Activated naive CD4-positive, alpha-beta T cell treated with Interleukin-2 at 50 U/mL for 16 hours (primary cell): ENCODE measurements at places on chromosomes 7 and 10.

DNA sequence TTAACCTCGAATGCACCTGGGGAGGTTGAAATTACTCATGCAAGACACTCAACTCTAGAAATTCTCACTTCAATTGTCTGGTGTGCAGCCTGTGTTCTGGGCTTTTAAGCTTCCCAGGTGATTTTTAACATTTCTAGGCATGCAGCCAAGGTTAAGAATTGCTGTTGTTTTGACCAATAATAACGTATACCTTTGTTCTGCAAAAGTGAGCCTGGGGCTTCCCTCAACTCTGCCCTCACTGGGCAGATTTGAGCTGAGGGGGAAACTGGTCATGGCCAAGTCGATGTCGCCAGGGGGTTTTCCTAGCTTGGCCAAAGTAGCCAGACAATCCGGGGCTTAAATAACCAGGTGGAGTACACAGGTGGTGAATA is 568 bp downstream of the PRSS2 start:
- no peak for DNase-seq

DNA sequence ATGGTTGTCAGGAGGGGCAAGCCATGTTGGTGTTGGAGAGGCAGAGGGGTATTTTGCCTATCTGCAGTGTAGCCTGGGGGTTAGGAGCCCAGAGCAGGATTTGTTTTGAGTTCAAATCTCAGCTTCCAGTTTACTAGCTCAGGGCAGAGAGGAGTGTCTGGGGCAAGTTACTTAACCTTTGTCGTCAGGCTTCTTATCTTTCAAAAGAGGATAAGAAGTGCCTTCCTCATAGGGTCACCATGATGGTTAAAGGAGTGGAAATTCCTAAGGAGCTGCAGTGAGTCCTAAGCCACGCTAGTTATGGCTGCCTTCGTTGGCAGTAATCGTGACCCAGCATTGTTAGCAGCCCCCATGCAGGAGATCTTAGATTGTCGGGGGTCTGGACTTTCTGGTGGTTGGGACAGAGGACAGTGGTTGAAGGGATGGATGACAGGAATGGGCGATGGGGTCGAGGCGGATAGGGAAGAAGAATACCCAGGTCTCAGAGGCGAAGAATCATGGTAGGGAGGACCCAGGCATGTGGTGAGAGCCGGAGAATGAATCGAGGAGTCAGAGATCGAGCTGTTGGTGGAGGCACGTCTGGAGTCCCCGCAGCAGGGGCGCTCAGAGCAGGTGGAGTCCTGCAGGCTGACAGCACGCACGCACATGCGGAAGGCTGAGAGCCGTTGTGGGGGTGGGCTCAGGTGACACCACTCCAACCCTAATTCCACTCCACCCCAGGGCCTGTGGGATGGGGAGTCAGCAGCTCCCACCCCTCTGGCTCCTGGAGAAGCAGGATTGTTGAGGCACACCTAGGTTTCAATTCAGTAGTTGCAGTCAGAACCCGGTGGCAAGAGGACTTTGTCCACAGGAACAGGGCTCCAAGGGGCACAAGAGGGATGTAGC is 11.6 kb downstream of the ADCK2 start:
- DNase-seq, result no peak

GRCh38 chr7:107025449-107026103 is 18.9 kb upstream of the PRKAR2B start:
- DNase-seq, result no peak

DNA sequence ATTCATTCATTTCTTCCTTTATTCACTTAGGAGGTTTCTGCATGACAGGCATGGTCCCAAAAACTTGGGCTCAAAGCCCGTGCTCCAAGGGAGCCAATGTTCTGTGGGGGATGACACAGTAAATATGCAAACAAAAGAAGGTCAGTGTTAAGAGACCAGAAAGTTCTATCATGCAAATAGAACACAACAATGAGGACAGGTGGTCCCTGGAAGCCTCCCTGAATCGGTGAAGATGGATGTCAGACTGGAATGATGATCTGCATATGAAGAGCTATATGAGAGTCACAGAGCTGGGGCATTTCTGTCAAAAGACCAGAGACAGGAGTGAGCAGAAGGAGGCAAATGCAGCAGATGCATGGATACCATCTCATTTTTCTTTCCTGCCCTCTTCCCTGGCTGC is 129.0 kb downstream of the ABCA13 start:
- no peak for DNase-seq

DNA sequence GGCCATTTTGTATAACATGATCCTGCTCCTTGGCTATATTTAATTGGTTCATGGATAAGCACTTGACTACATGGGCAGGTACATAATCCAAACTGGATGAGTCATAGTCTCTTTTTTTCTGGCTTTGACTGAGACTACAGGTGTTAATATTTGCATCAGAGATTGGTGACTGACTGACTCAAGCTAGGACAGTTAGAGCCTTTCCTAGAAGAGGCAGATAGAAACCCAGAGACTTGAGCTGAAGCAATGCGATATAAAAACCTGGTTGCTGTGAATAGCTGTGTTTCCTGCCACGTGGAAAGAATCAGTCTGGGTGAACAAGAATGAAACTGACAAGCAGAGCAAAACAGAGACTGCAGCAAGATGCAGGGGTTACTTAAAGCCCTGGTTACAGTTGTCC is 81.0 kb downstream of the SAMD9 start:
- peak; percentile 24 for DNase-seq

DNA sequence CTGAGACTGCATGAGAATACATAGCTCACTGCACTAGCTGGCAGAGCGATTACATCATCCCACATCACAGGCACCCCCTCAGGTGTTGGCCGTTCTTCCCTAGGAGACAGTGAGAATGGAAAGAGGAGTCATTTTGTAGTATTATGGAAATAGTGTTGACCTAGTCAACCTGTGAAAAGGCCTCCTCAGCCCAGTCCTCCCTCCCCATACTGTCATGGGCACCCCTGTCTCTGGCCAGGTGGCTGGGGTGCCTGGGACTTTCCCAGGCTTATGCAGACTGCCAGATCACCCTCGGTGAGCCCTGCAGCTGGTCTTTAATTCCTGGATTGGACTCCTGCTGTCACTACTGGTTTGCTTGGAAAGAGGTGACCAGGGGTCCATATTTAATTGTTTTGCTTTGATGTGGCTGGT is 4.0 kb downstream of the INPP5A start:
- no peak for DNase-seq

DNA sequence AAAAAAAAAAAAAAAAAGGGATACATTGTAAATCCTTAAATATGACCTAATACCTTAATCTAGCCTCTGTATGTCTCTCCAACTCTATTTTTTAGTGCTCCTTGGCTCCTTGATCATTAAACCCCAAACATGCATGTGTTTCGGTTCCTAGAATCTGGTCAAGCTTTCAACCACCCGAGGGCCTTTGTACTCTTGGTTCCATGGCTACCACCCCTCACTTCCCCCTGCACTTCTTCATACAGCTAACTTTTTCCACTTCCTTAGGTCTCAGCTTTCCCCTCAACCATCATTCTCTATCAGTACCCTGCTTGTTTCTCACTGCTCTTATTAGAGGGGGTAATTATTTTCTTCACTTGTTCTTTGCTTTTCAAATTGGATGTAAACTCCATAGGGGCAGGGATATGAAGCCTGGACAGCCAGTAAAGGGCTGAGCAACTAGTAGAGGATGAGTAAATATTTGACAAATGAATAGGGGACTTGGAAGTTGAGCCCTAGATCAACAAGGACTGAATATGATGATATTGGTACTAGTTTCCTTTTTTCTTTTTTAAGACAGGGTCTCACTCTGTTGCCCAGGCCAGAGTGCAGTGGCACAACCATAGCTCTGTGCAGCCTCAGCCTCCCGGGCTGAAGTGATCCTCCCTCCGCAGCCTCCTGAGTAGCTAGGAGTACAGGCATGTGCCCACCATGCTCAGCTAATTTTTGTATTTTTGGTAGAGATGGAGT is 4.3 kb upstream of the GDI2 start:
- no peak for DNase-seq

- no peak for DNase-seq
Observed at GRCh38 chr10:123576706-123577105, 89.4 kb upstream of the GPR26 start.

DNA sequence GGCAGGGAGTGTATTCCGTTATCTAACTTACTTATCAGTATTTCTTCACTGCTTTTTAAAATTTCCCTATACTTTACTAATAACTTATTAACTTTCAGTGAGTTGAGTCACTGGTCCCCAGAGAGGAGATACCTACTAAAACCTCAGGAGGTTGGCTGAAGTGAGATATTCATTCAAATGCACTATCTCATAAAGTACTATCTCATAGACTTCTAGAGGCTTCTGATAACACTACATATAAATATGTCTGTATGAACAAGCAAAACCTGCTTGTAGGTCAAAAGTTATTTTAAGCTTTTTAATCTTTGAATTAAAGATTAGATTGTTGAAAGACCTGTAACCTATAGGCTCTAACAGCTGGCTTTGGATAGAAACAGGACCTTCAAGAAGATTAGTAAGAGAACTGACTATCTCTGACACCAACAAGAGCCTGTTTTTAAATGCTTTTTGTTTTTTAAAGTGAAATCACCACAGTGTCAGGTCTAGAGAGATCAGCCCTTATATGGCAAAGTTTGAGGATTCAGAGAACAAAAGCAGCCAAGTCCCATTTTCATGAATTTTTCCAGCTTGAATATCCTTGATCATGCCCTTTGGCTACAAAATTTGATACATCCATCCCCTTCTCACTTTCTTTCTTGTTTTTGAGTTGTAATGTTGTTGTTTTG is 242.2 kb downstream of the ARL4A start:
- DNase-seq, result no peak

GRCh38 chr7:122965306-122965705 is 30.2 kb downstream of the TAS2R16 start:
- no peak for DNase-seq

DNA sequence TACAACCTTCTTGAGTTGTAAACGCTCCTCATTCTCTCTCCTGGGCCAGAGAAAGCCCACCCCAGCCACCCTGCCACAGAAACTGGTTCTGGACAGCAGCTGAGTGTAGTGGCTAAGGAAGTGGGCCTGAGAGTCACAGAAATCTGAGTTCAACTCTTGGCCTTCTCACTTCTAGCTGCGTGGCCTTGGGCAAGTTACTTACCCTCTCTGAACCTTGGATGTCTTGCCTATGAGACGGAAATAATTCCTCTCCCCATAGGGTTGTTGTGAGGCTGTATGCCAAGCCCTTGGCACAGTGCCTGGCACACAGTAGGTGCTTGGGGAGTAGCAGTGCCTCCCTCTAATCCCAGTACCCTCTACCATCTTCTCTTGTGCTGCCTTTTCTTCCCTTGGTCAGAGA is 51.5 kb downstream of the ADAMTS14 start:
- no peak for DNase-seq

- DNase-seq, result no peak
Observed at GRCh38 chr7:6652446-6653011, 15.4 kb downstream of the ZNF316 start.

GRCh38 chr10:24622781-24623301 is 100.8 kb downstream of the ARHGAP21 start:
- no peak for DNase-seq

GRCh38 chr7:7686811-7687508 is 31.4 kb downstream of the RPA3 start:
- DNase-seq, result no peak

- no peak for DNase-seq
Observed at GRCh38 chr10:85175635-85176034, 847.2 kb downstream of the CCSER2 start.

DNA sequence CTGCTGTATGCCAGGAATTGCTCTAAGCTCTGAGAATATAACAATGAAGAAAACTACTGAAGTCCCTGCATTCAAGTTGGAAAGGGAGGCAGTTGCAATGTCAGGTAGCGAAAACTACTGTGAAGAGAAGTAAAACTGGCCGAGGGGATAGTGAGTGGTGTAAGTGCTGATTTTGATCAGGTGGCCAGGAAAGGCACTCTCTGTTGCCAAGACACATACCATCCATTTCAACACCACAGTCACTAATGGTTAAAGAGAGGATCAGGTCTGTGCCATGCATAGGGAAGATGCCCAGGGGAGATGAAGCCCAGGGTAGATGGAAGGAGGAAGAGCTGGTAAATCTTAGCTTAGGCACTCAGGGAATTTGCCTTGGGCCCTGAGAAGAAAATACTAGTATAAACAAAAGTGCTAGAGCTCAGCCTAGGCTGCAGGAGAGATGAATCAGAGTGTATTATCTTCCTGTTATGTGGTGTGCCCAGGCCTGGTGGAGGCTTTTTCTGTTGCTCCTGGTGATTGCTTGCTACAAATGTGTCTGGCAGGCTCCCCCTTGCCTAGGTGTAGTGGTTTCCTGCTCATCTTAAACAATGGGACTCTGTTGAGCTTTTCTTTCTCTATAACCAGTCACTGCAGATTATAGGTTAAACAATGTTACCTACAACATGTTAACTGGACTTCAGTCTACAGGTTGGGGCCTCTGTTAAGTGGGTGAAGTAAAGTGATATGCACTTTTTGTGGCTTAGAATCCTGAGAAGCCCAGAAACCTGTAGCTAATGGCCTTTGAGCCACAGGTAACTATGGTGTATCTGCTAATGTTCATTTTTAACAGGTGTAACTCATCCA is 125.5 kb downstream of the LRRC4 start:
- DNase-seq, result no peak

DNA sequence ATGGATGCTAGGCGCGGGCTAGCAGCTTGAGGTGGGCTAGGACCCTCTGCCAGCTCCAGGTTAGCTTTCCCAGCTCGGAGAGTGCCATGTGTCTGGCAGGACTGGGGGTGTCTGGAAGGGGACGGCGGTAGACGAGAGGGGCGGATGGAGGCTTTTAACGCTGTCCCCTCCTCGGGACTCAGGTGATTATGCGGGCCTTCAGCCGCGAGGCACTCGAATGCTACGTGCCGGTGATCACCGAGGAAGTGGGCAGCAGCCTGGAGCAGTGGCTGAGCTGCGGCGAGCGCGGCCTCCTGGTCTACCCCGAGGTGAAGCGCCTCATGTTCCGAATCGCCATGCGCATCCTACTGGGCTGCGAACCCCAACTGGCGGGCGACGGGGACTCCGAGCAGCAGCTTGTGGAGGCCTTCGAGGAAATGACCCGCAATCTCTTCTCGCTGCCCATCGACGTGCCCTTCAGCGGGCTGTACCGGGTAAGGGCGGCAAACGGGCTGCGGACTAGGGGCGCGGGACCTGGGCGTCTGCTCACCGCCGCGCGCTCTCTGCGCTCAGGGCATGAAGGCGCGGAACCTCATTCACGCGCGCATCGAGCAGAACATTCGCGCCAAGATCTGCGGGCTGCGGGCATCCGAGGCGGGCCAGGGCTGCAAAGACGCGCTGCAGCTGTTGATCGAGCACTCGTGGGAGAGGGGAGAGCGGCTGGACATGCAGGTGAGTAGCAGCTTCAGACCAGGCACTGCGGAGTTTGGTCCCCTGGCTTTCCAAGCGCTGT is 1.1 kb downstream of the CYP26A1 start:
- no peak for DNase-seq

- DNase-seq, result no peak
Observed at GRCh38 chr7:33973231-33974015, 68.1 kb downstream of the BMPER start.
